ENCODE measurements at places on chromosomes 3 and 15.

GRCh38 chr3:150582620-150583019 lies 20.5 kb upstream of the SELENOT start:
- no peak for DNase-seq

- no peak for DNase-seq
Observed at GRCh38 chr3:42823351-42823750, 14.1 kb downstream of the ACKR2 start.

GRCh38 chr3:124315215-124316033 lies 323.5 kb upstream of the ROPN1 start:
- DNase-seq, result no peak

- no peak for DNase-seq
Observed at GRCh38 chr3:88137836-88138235, 11.9 kb upstream of the C3orf38 start.

DNA sequence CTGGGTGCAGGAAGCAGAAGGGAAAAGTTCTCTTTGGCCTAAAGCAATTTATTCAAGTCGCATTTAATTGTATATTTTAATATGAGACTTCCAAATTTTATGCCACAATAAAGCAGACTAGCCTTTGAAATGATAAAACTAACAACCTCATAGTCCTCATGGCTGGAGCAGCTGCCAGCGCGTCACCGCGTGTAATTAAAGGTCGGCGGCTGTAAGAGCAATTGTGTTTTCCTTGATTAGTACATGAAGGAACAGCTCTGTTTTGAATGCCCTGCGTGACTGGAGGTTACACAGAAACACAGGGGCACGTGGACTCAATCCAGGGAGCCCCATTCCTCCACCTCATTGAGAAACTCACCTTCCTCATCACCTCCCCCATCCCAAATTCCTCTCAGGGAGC lies 10.1 kb upstream of the LRRC15 start:
- no peak for DNase-seq

DNA sequence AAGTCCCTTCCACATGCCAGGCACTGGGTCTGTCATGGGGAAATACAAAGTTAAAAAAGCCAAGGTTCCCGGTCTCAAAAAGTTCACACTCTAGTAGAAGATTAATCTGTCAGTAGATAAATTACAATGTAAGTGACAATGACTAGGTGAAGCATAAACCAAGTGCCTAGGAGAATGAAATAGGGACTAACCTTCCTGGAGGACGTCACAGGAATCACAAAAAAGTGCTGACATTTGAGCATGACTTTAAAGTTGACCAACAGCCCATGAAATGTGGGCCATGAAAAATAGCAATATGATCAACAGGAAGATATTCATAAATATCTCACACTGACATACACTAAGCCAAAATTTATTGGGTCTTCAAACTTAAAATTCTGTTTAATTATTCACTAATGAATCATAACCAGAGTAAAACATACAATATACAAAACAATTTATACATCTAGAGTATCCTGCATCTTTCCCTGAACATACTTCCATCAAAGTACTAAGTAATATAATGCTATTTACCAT lies 20.0 kb downstream of the COPS2 start:
- no peak for DNase-seq

DNA sequence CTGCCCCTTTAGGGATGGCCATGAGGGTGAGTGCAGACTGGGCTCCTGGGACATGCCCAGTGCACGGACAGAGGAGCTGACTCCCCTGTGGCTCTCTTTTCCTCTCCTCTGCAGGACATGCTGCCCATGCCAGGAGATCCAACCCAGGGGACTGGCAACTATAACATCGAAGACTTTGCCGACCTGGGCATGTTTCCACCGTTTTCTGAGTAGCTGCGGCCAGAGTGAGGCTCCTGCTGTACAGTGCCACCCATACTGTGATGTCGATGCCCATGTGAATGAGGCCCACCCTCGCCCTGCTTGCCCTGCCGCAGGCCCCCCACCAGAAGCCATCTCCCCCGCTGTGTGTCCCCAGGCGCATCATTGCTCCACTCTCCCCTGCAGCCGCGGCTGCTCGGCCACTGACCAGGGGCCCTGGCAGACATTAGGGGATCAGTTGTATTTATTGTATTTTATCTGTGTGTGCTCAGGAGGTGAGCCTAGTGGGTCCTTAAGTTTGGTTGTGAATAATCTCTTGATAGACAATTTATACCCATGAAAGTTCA lies 101.6 kb upstream of the ABHD17C start:
- no peak for DNase-seq

DNA sequence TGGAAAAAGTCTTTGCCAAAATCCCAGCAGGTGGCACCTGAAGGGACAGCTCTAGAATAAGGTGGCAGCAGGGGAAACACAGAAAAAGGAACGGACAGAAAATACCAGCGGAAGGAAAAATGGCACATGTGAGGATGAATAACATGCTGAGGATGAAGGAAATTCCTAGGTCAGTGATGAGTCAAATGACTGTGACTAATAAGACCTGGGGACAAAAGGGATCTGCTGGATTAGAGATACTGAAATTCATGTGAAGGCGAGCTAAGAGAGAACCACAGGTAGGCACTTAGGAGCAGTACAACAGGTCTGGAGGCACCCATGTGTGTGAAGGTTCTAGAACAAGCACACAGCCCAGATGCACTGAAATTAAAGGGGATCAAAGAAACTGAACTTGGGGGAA lies 482.5 kb downstream of the FOXP1 start:
- DNase-seq, result no peak

DNA sequence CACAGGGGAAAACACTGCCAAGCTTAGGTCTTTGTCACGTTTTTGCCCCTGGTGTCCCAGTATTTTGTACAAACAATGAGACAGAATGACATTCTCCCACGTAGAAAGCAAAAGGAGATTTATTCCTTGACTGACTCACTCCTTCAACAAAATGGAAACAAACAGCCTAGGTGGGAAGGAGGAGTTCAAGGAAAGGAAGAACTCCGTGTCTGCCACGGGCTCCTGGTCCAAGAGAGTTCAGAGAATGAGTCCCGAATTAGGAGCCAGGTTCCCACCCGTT lies 8.1 kb downstream of the TLE3 start:
- DNase-seq, result no peak

DNA sequence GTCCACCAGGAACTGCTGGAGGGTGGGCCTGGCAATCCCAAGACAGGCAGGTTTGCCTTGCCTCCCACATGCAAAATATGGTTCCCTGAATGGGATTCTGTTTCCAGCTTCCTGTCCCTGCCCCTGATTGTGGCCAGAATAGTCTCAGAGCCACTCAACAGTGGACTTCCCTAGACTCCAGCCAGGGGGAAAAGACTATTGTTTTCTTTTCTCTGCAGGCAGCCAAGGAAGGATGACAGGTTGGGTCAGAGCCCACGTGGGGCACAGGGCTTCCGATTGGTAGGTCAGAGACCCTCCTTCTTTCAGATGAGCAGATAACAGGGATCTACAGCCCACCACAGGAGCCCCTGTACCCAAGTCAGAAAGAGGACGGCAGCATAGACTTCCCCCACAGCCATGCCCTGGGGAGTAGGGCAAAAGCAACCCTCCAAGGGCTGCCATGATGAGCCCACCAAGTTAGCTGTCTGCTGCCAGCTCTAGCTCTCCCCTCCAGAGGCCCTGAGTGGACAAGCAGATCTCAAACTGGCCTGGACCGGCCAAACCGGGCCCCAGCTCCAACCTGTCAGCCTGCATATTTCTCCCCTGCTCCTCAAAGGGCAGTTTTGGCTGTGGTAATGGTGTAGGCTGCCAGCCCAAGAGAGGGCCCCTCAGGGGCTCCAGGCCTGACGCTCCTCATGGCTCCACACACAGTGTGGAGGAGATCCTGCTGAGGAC lies 6.4 kb downstream of the TLR9 start:
- DNase-seq, result no peak

DNA sequence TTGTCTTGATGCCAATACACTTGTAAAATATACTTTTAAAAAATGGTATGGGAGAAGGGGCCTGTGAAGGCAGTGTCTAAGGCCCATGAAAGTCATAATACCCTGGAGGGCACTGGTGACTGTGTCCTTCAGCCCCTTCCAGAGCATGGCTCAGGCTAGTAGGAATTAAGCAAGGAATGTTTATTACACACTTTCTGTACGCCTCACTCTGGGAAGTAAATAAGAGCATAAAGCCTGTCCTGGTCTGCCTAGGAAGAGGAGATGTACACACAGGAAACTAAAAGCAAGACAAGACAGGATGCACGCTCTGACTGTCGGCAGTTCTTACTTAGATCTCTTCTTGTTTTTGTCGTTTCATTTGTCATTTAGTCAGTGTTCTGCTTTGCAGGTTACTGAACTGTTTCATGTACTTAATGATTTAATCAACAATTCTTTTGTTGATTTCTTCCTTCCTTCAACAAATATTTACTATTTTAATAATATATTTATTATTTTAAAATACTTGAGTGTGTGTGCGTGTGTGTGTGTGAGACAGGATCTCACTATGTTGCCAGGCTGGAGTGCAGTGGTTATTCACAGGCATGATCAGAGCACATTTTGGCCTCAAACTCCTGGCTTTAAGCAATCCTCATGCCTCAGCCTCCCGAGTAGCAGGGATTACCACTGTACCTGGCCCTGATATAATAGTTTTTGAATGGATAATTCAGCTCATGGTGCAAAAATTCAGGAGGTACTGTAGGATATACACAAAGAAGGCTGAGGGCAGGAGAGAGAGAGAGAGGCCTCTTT lies 9.0 kb upstream of the SMAD6 start:
- no peak for DNase-seq

DNA sequence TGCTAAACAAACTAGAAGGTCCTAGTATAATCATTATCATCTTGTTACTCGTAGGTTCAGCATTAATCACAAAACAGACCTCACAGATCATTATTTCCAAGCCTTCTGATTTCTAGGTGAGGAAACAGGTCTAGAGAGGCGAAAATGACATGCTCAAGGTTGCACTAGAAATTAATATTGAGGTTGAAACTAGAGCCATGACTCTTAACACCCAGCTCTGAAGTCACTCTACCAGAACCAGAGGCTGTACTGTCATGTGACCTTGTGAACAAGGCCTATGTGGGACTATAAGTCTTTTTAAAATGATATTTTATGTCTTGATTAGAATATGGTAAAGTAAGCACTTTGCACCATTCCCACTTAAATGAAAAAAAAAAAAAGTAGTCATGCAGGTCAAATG lies 23.8 kb upstream of the FGF12 start:
- DNase-seq, result no peak

DNA sequence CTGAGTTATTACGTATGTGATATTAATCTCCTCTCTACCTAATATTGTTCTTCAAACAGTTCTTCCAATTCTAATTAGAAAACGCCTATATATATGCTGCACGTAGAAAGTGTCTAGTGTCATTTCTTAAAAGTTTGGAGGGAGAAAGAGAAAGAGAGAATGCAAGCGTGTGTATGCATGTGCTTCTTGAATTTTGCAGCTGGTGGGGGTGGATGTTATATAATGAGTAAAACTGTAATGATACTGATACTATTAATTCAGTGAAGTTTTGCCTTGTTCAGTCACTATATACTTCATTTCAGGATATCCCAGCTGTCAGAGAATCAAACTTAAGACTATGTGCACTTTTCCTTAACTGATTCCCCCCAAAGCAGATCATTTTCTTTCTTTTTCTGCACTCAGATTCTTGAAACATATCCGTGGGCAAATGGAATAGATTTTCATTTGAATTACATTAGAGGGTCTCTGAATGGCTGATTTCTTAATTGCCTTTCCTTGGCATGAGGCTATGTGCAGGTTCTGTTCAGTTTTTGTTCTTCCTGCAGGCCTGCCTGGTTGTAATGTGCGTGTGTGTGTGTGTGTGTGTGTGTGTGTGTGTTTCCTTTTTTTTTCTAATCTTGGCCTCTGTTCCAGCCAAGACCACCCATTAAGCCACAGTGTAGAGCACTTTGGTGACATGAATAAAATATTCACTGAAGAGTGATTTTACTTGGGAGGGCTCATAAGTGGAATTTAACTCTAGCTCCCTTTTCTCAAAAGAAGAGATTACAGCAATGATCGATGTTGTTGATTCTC lies 617.5 kb downstream of the RBMS3 start:
- DNase-seq, result no peak

DNA sequence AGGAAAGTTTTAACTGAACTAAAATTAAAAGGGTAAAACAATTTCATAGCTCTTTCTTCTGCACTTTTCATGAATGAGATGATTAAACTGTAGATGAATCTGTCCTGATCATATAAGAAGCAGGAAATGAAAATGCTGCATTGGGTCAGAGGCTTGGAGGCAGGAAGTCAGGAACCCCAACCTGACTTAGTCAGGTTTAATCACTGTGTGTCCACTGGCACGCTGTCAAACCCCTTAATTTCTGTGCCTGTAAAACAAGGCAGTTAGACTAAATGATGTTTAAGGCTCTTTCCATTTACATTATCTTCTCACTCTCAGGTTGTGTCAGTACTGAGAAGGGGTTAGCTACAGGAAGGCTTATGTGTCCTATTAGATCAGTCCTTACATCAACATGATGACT lies 193.3 kb upstream of the TTC14 start:
- no peak for DNase-seq

- DNase-seq, result no peak
Observed at GRCh38 chr3:36814066-36814717, 49.8 kb upstream of the DCLK3 start.

DNA sequence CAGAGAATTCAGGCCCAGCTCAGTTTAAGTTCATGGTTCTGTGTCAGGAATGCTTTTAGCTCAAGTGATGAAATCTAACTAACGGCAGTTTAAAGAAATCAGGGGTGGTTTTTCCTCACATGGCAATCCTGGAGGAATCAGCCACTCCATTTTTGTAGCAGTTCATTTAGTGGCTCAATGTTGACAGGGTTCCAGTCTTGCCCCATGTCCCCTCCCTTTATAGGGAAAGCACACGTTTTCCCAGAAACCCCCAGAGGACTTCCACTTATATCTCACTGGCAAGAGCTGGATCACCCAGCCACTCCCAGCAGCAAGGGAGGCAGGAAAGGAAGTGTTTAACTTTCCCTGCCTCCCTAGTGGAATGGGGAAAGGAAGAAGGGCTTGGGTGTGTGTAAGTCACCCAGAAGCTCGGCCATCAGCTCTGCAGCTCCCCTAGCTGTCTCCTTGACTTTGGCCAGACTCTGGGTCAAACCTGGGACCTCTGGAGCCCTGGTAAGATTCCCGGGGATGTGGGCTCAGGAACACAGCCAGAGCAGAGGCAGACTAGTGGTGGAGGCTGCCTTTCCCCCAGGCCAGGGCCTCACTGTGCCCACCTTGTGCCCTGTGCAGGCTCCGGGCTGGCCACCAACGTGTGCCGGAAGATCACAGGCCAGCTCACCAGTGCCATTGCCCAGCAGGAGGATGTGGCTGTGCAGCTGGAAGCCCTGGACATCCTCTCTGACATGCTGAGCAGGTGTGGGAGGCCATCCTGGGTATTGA lies 11.3 kb downstream of the CAND2 start:
- no peak for DNase-seq

DNA sequence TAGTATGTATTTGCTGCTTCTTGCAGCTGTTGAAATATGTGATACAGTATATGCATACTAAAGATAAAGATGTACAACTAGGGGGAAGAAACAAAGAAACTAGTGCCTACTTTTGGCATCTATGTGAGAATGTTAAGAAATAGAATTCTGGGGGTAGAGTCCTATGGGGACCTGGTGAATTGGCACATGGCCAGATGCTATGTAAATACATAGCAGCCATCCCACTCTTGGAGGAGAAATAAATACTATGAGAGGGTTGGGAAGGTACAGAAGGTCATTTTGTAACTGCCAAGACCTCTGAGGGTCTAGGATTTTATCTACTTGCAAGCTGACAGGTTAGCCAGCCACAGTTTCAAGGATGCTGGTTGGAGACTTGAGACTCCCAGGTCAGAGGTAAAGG lies 298.3 kb upstream of the TBL1XR1 start:
- no peak for DNase-seq

Data from stimulated activated CD8-positive, alpha-beta memory T cell treated with anti-CD3 and anti-CD28 coated beads, Interleukin-15, amount 100 ng/mL, for 48 hours (primary cell).